ENCODE measurements at places on chromosomes 6 and 20. TPM values are rescaled to one million over a fixed set of nuclear protein-coding genes. Genes with fewer than 3 reads are reported as not detected.

DNA sequence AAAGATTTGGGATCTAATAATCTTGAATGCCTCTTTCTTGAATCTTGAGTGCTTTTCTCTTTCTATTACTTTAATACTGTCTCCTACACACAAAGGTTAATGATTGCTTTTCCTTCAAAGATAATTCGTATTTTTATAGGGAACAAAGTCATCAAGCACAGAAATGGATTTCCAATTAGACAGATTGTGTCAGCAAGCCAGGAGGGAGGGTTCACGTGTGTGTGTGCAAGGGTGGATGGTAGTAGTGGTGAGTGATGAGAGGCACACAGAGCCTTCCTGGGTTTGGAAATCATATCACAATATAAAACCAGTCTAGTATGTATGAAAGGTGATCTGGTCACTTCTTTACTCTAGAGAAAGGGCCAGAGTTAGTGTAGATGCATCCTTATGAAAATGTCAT is 51.2 kb upstream of the NEDD9 start:
- DNase-seq: no peak

The APCDD1L gene
- total RNA-seq: not detected

DNA sequence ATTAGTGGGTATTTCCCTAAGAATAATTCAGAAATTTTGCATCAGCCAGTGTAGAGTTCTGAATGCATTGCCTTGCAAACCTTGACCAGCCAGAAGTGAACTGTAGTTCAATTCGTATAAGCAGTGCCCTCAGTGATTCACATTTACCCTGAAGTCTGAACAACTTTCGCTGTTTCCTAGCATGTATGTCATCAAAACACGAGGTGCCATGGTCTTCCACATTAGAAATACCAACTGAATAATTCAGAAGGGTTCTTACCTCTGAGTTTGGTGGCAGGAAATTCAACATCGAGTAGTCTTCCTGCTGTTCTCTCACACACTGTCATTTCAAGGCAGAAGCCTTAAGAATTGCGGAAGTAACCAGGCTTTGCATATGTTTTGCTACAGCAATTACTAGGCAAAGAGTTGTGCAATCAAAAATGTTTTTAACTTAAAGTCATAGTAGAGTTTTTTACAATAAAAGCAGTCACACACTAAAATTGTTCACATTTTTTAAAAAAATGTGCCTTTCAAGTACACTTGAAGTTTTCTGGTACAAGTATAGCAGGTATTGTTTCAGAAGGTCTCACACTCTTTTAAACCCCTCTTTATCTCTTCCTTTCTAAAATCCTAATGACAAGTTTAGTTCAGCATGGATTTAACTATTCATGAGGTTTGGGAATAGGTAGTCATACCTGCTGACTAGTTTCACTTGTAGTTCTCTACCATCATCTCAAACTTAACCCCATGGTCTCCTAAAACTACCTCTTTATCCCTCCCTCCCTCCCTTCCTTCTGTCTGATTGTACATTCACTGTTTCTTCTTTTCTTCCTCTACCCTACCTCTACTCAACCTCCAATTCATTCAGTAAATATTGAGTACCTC is 118.3 kb downstream of the STXBP5 start:
- no peak for DNase-seq

- no peak for DNase-seq
Observed at GRCh38 chr6:122400462-122401089, 1.1 kb downstream of the HSF2 start.

DNA sequence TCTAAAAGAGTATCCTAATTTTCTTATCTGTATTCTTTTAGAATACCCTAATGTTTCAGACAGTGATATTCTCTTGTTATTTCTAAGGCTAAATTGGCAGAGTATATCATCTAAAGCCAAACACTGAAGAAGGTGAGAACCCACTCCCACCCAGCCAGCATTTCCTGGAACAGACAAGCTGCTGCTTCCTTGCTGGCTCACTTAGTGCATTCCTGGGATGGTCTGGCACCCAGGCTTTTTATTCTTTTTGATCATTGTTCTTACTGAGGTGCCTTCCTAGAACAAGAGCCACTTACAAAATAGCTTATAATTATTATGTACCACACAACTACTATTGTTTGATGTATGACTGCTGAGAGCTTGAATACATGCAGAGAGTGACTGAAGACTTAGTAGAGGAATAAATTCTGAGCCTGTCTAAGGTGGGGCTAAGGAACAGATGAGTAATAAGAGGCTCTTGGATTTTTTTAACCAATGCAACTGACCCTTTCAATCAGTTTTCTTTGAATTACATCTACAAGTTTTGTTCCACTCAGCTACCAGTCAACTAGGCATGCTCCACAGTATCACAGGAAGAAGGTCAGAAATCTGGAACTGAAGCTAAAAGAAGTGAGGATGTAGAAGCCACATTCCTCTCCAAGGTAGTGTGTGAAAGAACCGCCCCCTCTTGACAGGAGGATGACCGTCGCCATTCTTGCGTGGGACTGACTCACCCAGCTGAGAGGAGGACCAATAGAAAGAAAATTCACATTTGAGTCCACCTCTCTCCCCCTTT is 30.1 kb downstream of the PRPH2 start:
- no peak for DNase-seq

GRCh38 chr6:161436106-161436876 is 162.4 kb upstream of the AGPAT4 start:
- DNase-seq: no peak

The RSPH9 gene
- 6.2 TPM for total RNA-seq

DNA sequence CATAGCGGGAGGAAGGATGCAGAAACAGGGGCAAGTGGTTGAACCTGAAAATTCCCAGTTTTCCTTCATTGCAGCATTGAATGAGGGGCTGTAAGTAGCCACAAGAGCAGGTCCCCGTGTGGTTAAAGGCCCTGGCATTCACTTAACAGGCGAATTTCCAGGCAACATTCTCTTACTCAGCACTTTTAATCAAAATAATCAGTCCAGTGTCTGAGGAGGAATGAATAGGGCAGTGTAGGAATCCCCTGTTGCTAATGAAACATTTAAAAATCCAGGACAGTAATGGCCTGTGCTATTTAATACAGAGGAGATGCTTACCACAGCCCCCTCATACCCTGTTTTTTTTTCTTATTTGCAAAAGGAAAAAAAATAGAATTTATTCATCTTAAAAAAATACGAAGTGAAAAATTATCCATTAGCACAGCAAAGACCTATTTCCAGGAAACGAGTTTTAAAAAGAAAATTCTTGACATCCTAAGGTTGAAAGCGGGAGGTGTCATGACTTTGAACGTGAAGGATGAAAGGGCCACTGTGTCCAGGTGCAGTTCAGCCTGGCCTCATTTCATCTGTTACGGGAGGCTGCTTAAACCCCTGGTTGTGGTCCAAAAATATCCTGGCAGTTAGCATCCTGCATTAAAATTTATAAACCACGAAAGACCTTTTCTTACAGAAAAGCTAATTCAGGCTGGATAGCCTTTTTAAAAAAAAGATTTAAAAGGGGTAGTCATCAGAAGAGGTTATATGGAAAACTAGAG is 20.2 kb downstream of the MYLK4 start:
- DNase-seq: no peak

- no peak for DNase-seq
Observed at GRCh38 chr20:37395410-37395797, 49.5 kb downstream of the SRC start.

The CUL9 gene
- total RNA-seq: 23.9 TPM

DNA sequence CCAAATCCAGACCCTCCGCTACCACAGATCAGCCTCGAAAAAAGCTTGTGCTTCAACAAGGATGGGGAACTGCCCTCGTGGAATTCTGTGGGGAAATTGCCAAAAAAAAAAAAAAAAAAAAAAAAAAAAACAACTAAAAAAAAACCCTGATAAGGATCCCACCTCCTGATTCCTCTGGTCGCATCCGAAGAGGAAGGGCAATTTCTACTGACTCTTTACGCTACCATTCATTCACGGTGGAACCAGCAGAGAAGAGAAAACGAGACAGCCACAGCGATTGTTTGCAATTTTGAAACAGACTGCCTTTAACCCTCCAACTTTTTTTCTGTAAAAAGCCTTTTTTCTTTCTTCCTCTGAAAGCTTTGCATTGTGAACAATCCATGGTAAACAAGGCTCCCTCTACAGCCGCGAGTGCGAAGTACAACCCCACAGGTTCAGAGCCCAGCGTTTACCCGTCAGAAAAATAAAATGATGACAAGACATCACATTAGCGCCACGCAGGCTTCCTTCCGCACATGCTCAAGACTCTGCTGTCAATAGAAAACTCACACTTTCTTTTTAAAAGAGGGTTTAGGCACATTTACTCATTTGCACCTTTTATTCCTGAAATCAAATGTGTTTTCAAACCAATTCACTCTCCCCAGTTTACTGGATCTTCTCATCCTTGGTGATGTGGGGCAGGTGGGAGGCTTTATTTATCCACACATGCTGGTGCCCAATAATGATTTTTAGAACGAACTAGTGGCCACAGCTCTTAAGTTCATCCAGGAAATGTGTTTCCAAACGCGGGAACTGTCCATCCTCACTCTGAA is 100.0 kb downstream of the NOL4L start:
- DNase-seq: peak; percentile 63

DNA sequence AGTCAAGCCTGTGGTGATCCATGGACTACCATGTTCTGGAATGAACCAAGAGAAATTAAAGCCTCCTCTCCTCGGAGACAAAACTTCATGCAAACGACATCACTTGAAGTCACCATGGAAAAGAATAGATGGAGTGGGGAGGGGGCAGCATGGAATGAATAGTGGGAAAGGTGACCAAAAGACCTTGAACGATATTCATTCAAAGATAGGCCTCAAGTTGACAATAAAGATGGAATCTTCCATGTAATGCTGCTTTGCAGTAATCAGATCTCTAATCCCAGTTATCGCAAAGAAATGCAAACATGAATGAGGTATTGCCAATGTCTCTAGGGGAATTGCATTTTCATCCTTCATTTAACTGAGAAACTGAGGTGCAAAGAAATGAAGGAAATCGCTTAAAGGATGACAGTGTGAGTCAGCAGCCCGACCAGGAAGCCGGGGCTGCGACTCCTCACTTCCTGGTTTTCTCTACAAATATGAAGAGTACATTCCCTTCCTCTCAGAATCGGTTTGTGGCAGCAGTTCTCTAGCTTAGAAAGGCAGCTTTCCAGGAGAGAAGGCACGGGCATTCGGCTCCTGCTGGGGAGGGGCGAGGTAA is 65.6 kb upstream of the RREB1 start:
- DNase-seq: no peak

GRCh38 chr20:34016736-34017135 is 23.0 kb downstream of the RALY start:
- DNase-seq: no peak

DNA sequence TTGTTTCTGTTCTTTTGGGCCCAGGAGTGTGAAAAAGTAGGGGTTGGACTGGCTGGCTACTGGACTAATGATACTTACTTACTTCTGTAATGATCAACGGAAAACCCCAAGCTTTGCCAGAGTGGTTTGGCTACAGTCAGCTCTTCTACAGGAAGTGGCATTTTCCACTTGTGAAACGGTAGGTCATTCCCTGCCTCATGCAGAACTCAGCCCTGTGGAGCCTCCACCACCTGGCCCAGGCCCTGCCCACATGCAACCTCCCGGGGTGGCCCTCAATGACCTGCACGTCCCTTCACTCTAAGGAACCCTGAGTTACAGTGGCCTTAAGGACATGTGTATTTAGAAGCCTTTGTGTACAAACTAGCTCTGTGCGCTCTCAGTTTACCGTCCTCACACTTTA is 140.4 kb downstream of the DTNBP1 start:
- no peak for DNase-seq

DNA sequence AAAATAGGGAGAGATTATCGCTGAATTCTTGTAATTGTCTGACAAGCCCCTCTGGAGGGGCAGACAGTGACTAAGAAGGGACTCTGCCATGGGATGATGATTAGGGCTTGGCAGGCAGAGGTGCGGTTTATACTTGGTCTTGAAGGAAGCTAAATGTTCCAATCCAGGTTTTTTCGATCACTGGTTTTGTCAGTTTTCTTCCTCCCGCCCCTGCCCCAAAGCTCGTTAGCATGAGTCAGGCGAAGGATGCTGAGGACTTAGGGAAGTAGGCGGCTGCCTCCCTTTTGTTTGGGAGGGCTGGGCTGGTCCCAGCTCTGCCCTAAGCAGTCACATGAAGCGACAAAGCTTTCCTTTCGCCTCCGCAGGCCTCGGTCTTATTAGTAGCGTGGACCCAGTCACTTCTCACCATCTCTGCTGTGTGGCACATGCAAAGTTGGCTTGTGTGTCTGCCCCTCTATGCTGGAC is 314.2 kb downstream of the CDC5L start:
- DNase-seq: no peak

The AVP gene
- total RNA-seq: not detected

The MRAP2 gene
- 6.2 TPM for total RNA-seq

GRCh38 chr6:82144852-82145340 is 102.6 kb downstream of the IBTK start:
- peak; percentile 14 for DNase-seq

DNA sequence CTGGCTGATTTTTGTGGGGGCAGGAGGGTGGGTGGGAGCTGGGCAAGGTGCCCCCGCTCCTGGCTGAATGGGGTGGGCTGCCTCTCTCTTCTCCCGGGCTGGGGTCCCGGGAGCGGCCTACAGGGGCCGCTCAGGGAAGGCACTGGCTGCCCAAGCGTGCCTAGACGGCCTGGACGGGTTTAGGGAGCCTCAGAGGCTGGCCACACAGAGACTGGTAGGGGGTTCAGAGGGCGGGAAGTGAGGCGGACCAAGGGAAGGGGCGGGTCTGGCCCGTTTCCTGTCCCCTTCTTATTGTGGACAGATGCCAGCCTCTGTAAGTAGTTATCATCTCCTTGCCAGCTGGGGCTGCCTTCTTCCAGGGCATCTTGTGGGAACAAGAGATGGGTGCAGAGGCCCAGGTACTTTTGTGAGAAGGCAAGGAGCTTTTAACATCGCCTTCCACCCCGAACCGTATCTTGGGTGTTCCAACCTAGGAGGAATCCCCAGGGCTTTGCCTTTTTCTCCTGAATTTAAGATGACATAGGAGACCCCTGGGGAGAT is 437 bp downstream of the CD40 start:
- DNase-seq: no peak

- DNase-seq: no peak
Observed at GRCh38 chr20:10563935-10564492, 109.8 kb downstream of the JAG1 start.

The ECT2L gene
- 0.31 TPM for total RNA-seq

DNA sequence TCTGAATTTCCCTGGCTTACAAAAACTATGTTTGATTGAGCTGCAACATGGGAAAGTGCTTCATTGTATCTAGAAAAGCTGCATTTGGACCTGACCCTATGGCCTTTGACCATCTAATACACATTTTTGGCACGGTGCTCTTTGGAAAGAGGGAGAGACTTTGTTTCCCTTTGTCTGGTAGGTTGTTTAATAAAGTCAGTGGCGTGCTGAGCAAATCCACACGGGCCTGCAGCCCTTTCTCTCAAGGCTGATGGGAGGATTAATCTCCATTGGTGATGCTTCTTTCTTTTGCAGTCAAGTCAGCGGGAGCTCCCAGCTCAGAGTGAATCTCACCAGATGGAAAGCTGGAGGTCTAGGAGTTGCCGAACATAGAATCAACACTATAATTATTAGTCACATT is 314.7 kb upstream of the CNR1 start:
- no peak for DNase-seq

- DNase-seq: no peak
Observed at GRCh38 chr6:146191612-146192011, 162.8 kb downstream of the GRM1 start.
